Colonic mucosa (tissue), 4 donors: ENCODE measurements at places on chromosomes 13 and 19. TPM values are rescaled to one million over a fixed set of nuclear protein-coding genes. Genes with fewer than 3 reads are reported as not detected.

Gene MEDAG
- 0.62 TPM for total RNA-seq

Gene ANKLE1
- total RNA-seq: 0.27 TPM

Gene FCER2
- 0.35 TPM for total RNA-seq

Gene PLPP2
- 88.6 TPM for total RNA-seq

GRCh38 chr13:68851026-68851425, 1256.6 kb upstream of the ATXN8OS start:
- DNase-seq: no peak
- no peak overlapping the region for H3K27ac ChIP-seq
- no peaks in the 10 kb centered on the region for H3K36me3 ChIP-seq
- no peaks in the 10 kb centered on the region for H3K4me1 ChIP-seq
- no peaks in the 10 kb centered on the region for H3K27me3 ChIP-seq

Gene ZNF99
- not detected for total RNA-seq

- H3K27me3 ChIP-seq: no peaks in the 10 kb centered on the region
- peak overlapping the region; percentile 53 for H3K27ac ChIP-seq
- H3K36me3 ChIP-seq: no peaks in the 10 kb centered on the region
- no peak overlapping the region for H3K4me3 ChIP-seq
- peak; percentile 60 for DNase-seq
Measured at GRCh38 chr19:32373585-32374295, 28.3 kb downstream of the ZNF507 start.

Gene KLK12
- 1.4 TPM for total RNA-seq

DNA sequence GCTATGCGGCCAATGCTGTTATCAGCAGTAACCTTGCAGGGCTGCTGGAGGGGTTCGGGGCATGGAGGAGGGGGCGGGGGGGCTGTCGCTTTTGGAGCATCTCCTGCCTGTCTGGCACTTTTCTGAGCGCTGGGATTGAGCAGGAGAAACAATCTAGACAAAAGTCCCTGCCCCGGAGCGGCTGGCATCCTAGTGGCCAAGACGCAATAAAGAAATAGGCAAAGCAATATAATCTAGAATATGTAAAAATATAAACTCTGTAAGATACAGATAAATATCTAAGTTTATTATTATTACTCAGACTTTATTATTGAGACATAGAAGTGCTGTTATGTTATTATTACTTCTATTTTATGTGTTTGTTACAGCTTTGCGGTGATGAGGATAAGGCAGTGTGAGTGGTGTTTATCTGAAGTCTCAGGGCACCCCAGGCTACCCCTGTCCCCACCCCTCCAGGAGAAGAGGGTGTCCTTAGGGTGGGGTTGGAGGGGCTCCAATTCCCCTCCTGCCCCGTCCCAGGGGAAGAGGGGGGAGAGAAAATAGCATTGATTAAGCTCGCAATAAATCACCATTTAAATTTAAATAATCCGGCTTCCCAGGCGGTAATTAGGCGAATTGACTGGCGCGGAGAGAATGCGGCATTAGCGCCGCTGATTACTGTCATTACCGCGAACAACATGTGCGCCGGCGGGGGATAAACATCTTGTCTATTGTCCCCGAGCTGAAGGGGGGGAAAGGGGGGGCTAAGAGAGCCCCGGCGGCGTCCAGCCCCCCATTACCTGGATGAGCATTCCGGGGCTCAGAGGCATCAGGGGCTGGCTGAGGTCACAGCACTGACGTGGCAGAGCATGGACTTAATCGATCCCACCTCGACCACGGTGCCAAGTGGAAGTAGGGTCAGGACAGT, 3.2 kb downstream of the NPAS1 start:
- no peak for DNase-seq
- peaks cover 15% of the 10 kb centered on the region for H3K4me1 ChIP-seq
- H3K4me3 ChIP-seq: no peak overlapping the region
- no peak overlapping the region for H3K27ac ChIP-seq

Gene PSG3
- not detected for total RNA-seq

DNA sequence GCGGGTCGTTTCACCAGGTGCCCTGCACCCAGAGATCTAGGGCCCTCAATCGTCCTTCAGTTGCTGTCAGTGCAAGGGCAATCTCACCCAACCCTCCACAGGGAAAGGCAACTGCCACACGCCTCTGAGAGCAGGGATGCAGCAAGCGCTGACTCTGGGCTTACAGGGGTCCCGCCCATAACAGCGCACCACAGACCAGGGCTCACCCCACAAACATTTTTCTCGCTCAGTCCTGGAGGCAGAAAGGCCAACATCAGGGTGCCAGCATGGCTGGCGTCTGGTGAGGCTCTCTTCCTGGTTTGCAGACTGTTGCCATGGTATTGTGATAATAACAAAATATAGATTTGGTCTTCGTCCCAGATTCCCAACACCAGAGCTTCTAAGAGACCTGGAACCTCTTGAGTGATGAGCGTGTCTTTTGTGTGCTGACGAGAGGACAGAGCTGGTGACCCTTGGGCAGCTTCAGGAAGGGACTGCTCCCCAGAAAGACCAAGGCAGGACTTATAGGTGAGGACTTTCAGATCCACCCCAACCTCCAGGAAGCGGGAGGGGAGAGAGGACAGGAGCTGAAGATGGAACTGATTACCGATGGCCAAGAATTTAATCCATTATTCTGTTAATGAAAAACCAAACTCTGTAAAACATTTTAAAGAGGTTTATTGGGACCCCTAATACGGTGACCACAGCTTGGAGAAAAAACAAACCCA, 51.3 kb downstream of the C13orf46 start:
- no peak for DNase-seq
- H3K27ac ChIP-seq: no peak overlapping the region
- H3K4me1 ChIP-seq: no peaks in the 10 kb centered on the region
- no peaks in the 10 kb centered on the region for H3K36me3 ChIP-seq
- H3K4me3 ChIP-seq: no peak overlapping the region

GRCh38 chr13:70959035-70959775, 851.0 kb upstream of the KLHL1 start:
- H3K36me3 ChIP-seq: no peaks in the 10 kb centered on the region
- no peak overlapping the region for H3K27ac ChIP-seq
- no peaks in the 10 kb centered on the region for H3K27me3 ChIP-seq
- no peak for DNase-seq

Gene KLF12
- 6.3 TPM for total RNA-seq

DNA sequence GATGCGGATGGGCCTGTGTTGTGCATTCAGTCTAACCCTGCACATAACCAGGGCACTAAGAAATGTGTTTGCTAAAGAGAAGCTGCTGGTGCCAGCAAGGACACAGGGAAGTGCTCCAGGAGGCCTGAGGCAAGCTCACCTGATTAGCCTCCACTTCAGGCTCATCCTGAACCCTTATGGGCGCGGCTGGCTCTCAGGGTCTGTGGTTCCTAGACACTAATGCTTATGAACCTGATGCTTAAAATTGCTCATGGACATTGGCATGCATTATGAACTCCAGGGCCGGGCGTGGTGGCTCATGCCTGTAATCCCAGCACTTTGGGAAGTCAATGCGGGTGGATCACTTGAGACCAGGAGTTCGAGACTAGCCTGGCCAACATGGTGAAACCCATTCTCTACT, 34.3 kb downstream of the SERP2 start:
- H3K4me1 ChIP-seq: no peaks in the 10 kb centered on the region
- no peak overlapping the region for H3K4me3 ChIP-seq
- no peak for DNase-seq
- H3K27ac ChIP-seq: no peak overlapping the region
- H3K36me3 ChIP-seq: no peaks in the 10 kb centered on the region
- no peaks in the 10 kb centered on the region for H3K27me3 ChIP-seq

Gene ZNF888
- 9.5 TPM for total RNA-seq

Gene GFY
- total RNA-seq: not detected

DNA sequence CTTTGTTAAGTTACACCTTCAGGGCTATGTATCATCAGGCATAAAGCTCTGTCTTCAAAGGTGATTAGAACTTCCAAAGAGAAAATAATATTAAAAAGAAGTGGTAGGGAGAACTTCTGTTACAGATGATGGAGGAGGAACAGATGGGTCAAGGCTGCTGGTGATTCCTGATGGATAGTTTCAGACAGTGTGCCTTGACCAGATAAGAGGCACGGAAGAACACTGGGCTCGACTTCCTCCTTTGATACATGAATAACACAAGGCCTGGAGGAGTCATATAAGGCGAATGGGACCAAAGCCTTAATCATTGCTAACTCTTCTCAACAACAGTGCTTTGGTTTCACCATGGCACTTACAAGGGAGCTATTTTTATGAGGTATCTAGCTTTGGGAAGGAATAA, 128.1 kb upstream of the RXFP2 start:
- H3K4me1 ChIP-seq: no peaks in the 10 kb centered on the region
- DNase-seq: no peak
- H3K36me3 ChIP-seq: no peaks in the 10 kb centered on the region
- H3K27ac ChIP-seq: no peak overlapping the region
- no peak overlapping the region for H3K4me3 ChIP-seq
- H3K27me3 ChIP-seq: no peaks in the 10 kb centered on the region

DNA sequence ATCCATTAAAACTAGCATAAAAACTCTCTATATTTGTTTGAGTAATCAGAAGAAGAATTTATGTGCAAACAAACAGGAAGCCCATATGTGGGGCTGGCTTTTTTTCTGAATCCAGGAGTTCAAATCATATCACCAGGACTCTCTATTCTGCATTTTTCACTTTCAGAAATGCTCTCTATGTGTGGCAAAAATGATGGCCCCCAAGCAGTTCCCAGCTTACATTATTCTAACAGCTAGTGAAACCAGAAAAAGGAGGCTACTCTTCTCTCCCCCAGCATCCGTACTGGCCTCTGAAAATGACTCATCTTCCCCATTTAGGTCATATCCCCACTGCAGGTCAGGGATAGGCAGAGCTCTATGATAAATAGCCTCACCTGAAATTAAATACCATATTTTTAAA, 20.4 kb downstream of the RBM26 start:
- no peak for DNase-seq
- no peaks in the 10 kb centered on the region for H3K36me3 ChIP-seq
- H3K27me3 ChIP-seq: no peaks in the 10 kb centered on the region
- H3K27ac ChIP-seq: no peak overlapping the region
- H3K4me3 ChIP-seq: no peak overlapping the region

Gene FBN3
- total RNA-seq: 0.05 TPM

- no peaks in the 10 kb centered on the region for H3K36me3 ChIP-seq
- peaks cover 11% of the 10 kb centered on the region for H3K4me1 ChIP-seq
- H3K4me3 ChIP-seq: no peak overlapping the region
- H3K27me3 ChIP-seq: no peaks in the 10 kb centered on the region
- DNase-seq: no peak
Measured at GRCh38 chr19:12864721-12865715, 16.2 kb downstream of the DNASE2 start.

- H3K27me3 ChIP-seq: no peaks in the 10 kb centered on the region
- H3K27ac ChIP-seq: no peak overlapping the region
Measured at GRCh38 chr13:106357198-106357597, 178.3 kb downstream of the EFNB2 start.

Gene CXCL17
- total RNA-seq: not detected

Gene RCBTB2
- total RNA-seq: 5.5 TPM

Gene ZIC5
- 0.10 TPM for total RNA-seq

DNA sequence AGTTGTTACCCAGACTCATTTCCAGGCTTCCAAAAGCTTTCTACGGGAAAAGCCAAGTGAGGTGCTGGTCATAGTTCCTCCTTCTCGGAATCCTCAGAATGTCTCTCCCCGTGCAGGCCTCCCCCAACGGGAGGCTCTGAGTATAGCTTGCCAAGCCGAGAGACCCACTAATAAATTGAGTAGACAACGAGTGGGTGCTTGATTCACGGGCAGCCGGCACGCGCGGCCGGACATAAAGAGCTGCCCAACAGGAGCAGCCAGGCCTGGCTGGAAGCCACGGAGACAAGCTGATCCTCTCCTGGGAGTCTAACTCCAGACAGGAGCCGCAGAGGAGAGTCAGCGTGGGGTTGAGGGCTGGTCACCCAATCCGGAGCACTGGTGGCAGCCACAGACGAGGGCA, 43.4 kb upstream of the MEDAG start:
- no peaks in the 10 kb centered on the region for H3K4me1 ChIP-seq
- H3K27ac ChIP-seq: no peak overlapping the region
- DNase-seq: no peak
- no peaks in the 10 kb centered on the region for H3K27me3 ChIP-seq
- H3K36me3 ChIP-seq: no peaks in the 10 kb centered on the region
- no peak overlapping the region for H3K4me3 ChIP-seq

DNA sequence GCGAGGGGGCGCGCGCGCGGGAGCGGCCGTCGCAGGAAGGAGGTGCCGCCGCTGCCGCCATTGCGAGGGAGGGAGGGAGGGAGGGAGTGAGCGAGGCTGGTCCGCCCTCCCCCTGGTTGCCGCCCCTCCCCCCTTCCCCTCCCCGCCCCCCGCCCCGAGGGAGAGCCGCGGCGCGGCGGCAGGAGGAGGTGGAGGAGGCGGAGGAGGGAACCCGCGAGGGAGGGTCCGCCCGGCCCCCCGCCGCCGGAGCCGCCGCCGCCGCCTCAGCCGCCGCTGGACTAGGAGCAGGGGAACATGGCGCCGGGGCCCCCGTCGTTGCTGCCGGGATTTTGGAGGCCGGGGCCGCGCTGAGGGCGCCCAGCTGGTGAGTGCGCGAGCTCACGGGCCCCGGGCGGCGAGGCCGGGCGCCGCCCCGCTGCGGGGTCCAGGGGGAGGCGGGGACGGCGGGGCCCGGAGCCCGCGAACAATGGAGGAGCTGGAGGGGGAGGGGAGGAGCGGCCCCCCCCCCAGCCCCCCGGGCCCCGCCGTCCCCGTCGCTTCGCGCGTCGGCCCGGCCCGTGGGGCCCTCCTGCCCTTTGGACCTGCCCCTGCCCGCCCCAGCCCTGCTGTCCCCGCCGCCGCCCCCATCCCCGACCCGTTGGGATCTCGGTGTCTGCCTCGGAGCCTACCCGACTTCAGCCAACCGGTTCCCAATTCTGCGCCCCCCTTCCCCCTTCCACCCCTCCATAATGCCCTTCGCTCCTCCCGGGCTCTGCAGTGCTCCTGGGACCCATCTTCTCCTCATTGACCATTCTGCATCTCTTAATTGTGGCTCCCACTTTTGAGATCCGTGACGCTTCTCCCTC, at the start of gene ARHGAP35:
Gene ARHGAP35, plus strand, starts transcription at position 152 of the 845 bp plus-strand sequence. CDS start 57,679 bp downstream, outside the sequence.
- peak; percentile 51 for DNase-seq
- no peaks in the 10 kb centered on the region for H3K36me3 ChIP-seq
- peak within 1 kb of the TSS; percentile 90 for H3K4me3 ChIP-seq
- peak within 1 kb of the TSS; percentile 96 for H3K27ac ChIP-seq
- no peaks in the 10 kb centered on the region for H3K27me3 ChIP-seq

Gene ZNF426
- 7.5 TPM for total RNA-seq

GRCh38 chr19:30263830-30264381, 108.3 kb upstream of the ZNF536 start:
- H3K27me3 ChIP-seq: no peaks in the 10 kb centered on the region
- no peak for DNase-seq
- H3K36me3 ChIP-seq: no peaks in the 10 kb centered on the region
- H3K4me1 ChIP-seq: no peaks in the 10 kb centered on the region
- no peak overlapping the region for H3K4me3 ChIP-seq

- DNase-seq: peak; percentile 99
- H3K36me3 ChIP-seq: peaks cover 42% of the 10 kb centered on the region
- peak overlapping the region; percentile 85 for H3K27ac ChIP-seq
- no peaks in the 10 kb centered on the region for H3K27me3 ChIP-seq
Measured at GRCh38 chr19:2041683-2042484, 9.2 kb downstream of the MKNK2 start.

Gene SIGLEC5
- not detected for total RNA-seq

DNA sequence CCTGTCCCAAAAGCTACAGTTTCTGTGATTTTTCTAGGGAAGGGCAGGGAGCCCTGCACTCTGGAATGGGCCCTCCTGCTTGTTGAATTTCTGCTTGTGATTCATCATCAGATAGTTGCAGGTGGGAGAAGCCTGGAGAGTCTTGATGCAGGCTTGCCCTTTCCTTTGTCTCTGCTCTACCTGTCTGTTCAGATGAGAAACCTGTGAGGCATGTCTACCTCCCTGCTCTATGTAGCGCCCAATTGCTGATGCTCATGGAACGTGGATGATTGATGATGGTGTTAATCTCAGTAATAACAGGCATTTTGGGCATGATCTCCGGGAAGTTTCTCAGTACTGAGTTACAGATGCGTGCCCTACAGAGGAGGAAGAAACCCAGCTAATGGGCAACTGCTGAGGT, 10.9 kb upstream of the CBY2 start:
- no peak for DNase-seq
- H3K36me3 ChIP-seq: no peaks in the 10 kb centered on the region
- no peak overlapping the region for H3K4me3 ChIP-seq
